CD4-positive, alpha-beta T cell treated with Interferon alpha-2 for 1 hour (primary cell): ENCODE measurements at places on chromosomes 7 and 10.

- DNase-seq = no peak
These were observed 1.5 kb upstream of the ANTXRL start for GRCh38 chr10:46285300-46285699.

- DNase-seq = no peak
These were observed 225.3 kb downstream of the DYNC1I1 start for GRCh38 chr7:95997632-95998031.

DNA sequence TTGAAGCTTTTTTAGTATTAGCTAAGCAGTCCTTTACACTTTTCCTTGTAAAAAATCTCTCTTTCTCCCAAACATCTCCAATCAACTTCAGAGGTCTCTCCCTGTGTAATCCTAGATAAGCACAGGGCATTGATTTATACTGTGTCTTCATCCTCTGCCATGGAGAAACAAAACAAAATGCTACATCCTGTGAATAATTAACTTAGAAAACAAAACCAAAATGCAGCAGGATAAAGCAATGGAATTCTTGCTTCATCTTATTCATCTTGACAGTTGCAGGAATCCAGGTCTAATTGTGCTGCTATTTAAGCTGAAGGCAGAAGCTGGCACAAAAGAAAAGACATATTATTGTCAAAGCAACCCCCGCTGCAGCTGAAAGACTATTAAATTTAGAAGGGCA is 641.5 kb upstream of the SORCS1 start:
- DNase-seq = no peak

GRCh38 chr7:146117576-146117975 is 975 bp downstream of the CNTNAP2 start:
- no peak for DNase-seq

- no peak for DNase-seq
These were observed 654.6 kb downstream of the SH2D4B start for GRCh38 chr10:81192221-81192788.

DNA sequence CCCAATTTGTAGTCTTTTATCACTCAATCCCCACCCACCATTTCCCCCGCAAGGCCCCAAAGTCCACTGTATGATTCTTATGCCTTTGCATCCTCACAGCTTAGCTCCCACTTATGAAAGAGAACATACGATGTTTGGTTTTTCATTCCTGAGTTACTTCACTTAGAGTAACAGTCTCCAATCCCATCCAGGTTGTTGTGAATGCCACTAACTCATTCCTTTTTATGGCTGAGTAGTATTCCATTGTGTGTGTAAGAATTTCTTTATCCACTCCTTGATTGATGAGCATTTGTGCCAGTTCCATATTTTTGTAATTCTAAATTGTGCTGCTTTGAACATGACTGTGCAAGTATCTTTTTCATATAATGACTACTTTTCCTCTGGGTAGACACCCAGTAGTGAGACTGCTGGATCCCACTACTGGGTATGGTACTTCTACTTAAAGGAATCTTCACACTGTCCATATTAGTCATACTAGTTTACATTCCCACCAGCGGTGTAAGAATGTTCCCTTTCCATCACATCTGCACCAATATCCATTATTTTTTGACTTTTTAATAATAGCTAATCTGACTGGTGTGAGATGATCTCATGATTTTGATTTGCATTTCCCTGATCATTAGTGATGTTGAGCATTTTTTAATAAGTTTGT is 152.6 kb downstream of the JMJD1C start:
- no peak for DNase-seq

DNA sequence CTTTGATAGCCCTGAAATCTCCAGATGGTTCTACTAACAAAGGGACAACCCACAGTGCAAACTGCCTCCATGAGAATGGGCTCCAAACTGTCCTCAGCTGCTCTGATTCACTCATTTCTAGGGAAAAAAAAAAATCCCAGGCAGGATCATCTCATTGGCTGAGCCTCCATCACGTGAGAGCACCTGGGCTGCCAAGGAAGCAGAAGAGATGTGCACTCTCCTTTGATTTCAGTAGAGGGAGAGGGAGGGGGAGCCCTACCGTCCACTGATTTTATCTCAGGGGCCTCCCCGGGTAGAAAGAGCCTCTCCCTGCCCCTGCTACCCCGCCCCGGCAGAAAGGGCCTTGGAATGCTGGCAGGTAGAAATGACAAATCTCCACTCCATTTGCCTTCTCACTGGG is 725.4 kb downstream of the PHTF2 start:
- DNase-seq = no peak

- DNase-seq = no peak
These were observed 169.0 kb downstream of the SRPK2 start for GRCh38 chr7:105219771-105220160.

- peak; percentile 14 for DNase-seq
These were observed 945 bp upstream of the RHEB start for GRCh38 chr7:151520419-151521261.

- DNase-seq = no peak
These were observed 3.5 kb upstream of the SEPTIN7 start for GRCh38 chr7:35797311-35797710.

DNA sequence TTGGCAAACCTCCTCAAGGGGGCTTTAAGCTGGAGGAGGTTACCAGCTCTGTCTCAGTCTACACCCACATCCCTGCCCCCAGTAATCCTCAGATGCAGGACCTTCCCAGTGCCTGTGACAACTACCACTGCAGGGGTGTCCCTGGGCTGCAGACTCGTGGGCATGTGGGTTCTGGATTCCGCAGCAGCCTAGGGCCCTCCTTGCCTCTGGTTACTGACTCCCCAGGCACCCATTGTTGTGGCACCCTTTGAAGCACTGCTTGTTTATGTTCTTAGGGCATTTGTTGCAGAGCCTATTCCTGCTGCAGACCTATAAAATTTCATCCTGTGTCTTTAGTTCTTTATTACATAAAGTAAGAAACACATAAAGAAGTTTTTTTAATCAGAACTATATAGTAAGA is 51.1 kb upstream of the GJD4 start:
- no peak for DNase-seq

DNA sequence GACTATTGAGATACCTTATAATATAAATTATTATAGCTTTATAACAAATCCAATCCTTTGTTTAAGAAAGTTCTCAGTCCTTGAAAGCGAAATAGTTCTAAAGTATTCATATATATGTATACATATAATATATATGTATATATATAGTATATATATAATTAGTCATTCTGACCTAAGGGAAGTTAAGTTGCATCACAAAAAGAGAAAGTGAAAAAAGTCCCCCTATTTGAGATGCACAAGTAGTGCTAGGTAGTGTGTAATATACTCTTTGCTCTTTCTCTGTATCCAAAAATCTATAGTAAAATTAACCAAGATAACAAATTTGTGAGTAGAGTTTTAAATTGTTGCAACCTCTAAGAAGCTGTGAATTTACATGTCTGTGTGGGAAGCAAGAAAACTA is 13.3 kb upstream of the IFIT1B start:
- no peak for DNase-seq

GRCh38 chr7:155638366-155638765 is 6.1 kb upstream of the RBM33 start:
- no peak for DNase-seq

DNA sequence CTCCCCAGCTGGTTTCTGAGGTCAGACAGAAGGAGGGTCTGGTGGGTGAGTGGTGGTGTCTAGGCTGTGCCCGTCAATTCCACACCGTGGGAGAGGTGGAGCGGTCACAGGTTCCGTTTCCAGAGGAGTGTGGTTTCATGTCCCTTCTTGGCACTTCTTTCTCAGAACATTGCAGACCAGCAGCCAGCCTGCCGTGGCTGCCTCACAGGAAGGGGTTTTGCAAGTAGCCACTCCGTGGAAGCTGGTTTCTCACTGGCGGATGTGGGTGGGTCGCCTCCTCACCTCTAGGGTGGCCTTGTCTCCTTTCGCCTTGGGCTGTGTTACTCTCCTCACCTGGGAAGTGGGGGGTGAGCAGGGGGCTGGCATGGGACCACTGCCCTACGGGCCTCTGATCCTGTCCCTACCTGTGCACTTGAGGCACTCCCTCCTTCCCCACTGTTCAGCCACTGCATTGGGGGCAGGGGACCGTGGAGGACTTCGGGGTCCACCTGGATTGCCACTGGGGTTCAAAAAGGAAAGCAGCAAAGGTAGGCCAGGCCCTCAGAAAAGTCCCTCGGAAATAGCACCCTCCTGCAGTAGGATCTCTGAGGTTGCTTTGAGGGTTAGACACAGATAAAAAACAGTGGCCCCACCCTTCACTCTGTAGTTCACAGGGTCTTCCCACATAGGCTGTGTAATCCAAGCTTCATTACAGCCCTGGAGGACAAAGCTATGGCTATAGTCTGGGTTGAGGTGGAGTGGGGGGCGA is 33.9 kb downstream of the TSPAN14 start:
- DNase-seq = peak; percentile 69

DNA sequence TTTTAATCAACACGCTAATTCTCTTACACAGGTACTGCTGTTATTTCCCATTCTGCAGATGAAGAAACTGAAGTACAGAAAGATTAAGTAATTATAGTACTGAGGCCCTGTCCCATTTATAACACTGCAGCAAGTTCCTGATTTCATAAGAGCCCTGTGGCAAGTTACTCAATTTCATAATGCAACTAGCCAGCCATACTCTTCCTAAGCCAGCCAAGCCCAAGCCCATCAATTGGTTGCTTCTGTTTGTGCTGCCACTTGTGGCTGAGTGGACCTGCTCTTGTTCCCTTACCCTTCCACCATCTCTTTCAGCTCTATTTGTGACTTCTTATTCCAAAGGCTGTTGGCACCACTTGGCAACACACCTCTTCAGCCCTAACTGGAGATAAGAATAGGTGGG is 19.7 kb upstream of the PRPF18 start:
- DNase-seq = peak; percentile 15

- no peak for DNase-seq
These were observed 207.3 kb downstream of the CXCL12 start for GRCh38 chr10:44177610-44178009.

DNA sequence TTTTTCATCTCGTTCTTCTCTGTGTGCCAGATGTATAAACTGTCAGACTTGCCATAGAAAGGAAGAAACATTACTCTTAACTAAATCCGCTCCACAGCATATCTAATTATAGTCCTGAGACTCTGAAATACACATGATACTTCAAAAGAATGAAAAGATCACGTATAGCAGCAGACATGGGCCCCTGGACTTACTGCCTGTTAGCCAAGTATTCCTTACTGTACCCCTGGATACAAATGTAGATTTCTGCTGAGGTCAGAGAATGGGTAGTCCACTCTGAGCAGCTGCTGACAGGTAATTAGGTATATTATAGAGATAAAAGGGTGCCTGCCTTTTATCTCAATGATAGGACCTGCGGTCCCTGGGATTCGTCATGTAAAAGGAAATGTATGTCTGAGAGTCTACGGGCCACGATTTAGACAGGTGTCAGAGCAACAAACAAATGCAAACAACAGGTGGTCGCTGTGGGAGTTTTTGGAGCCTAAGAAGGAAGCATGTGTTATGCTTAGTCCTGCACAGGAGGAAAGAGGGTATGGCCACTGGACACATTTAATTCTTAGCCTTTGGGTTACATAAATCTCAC is 69.4 kb downstream of the VOPP1 start:
- no peak for DNase-seq

GRCh38 chr10:117131376-117132327 is 6.4 kb downstream of the VAX1 start:
- no peak for DNase-seq

GRCh38 chr10:104450954-104451353 is 97.3 kb downstream of the CFAP58 start:
- DNase-seq = no peak

- no peak for DNase-seq
These were observed 115.8 kb downstream of the TMEM130 start for GRCh38 chr7:98753989-98754479.

DNA sequence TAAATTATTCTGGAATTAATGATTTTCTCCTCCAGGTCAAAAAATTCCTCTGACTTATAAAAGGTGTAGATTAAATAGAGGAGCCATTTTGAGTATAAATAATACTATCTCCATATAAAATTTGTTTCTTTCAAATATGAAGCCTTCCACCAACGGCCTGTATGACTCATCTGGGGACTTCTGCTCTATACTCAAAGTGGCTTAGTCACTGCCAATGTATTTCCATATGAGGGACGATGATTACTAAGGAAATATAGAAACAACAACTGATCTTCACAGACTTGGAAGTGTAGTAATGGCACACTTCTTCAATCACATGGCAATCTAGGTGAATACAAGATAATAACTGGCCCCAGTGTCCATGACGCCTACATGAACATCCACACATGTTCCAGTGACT is 335.6 kb upstream of the HGF start:
- no peak for DNase-seq

DNA sequence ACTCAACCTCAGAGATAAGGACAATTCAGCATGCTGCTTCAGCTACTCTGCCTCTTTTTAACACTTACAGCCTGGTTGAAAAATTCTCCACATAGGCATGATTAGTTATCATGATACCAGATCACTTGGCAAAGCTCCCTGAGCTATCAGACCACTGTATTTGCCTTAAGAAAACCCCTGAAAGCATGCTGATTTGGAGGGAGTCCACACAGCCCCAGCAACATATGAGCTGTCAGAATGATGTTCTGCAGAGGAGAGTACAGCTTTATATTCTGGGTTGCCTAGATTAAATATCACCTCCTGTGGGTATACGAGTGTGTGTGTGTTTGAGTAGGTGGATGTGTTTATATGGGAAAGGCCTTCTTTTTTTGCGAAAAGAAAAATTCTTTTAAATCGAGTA is 170.2 kb upstream of the CHRM2 start:
- no peak for DNase-seq

DNA sequence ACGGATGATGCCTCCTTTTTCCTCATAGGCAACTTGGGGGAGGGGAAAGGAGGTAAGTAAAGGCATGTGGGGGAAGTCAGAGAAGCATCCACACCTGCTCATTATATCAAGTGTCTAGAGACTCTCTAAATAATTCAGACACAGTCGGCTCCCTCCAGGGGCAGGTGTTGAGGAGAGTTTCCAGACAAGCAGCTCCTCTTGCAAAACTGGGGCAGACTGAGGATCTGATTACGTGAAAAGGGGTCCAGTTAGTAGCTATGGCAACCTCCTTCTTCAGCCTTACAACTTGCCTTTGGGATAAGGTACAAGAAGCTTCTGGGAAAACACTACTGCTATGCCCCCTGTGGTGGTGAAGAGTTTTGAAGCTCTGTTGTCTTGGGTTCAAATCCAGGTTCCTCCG is 39.0 kb upstream of the SORBS1 start:
- no peak for DNase-seq

GRCh38 chr10:125062914-125063230 is 97.5 kb downstream of the CTBP2 start:
- no peak for DNase-seq

GRCh38 chr10:131013281-131013912 is 298.1 kb downstream of the TCERG1L start:
- DNase-seq = no peak

GRCh38 chr10:104267721-104268404 is 1.1 kb upstream of the GSTO2 start:
- DNase-seq = no peak

GRCh38 chr7:99788554-99788953 is 4.6 kb upstream of the CYP3A4 start:
- DNase-seq = no peak

GRCh38 chr10:32995066-32995622 is 37.1 kb upstream of the ITGB1 start:
- no peak for DNase-seq
